ENCODE measurements at places on chromosomes 4 and X. TPM values are rescaled to one million over a fixed set of nuclear protein-coding genes. Genes with fewer than 3 reads are reported as not detected.

Gene DUSP9
- 2.2 TPM for total RNA-seq

Gene GPR143
- total RNA-seq: not detected

Gene MAP3K15
- total RNA-seq: 2.5 TPM

Gene TMEM156
- 7.2 TPM for total RNA-seq

Gene OTC
- total RNA-seq: not detected

Gene KCND1
- total RNA-seq: 0.72 TPM

Gene TDO2
- 17.6 TPM for total RNA-seq

Gene TRPC3
- total RNA-seq: not detected

Gene IRS4
- not detected for total RNA-seq

DNA sequence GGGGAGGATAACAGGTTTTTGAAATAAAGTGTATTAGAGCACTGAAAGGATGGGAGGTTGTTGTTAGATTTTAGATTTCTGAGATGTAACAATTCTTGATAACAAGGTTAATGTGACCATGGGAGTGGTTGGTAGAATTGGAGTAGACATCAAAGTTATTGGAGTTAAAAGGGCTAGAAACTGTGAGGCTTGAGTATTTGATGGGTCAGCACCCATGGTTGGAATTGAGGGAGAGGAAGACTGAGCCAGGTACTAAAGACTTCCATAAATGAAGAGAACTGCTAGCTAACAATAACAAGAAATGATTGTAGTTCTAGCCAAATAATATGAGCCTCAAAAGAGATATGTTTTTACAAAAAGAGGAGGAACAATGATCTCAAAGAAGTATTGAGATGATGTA, 98.8 kb downstream of the HEPH start:
- DNase-seq: no peak

- no peak for DNase-seq
Observed at GRCh38 chr4:134708026-134708425, 506.4 kb upstream of the PABPC4L start.

GRCh38 chrX:132957211-132958090, 978 bp downstream of the HS6ST2 start:
- no peak for DNase-seq

- no peak for DNase-seq
Observed at GRCh38 chr4:52780617-52781354, 29.6 kb upstream of the ERVMER34-1 start.

GRCh38 chr4:181548873-181549575, 694.2 kb upstream of the TENM3 start:
- DNase-seq: peak; percentile 47

- DNase-seq: no peak
Observed at GRCh38 chr4:167544391-167544790, 310.1 kb upstream of the SPOCK3 start.

GRCh38 chr4:15883610-15884243, 54.8 kb downstream of the FGFBP1 start:
- DNase-seq: no peak

GRCh38 chr4:132646186-132646585, 502.9 kb upstream of the PCDH10 start:
- DNase-seq: no peak

DNA sequence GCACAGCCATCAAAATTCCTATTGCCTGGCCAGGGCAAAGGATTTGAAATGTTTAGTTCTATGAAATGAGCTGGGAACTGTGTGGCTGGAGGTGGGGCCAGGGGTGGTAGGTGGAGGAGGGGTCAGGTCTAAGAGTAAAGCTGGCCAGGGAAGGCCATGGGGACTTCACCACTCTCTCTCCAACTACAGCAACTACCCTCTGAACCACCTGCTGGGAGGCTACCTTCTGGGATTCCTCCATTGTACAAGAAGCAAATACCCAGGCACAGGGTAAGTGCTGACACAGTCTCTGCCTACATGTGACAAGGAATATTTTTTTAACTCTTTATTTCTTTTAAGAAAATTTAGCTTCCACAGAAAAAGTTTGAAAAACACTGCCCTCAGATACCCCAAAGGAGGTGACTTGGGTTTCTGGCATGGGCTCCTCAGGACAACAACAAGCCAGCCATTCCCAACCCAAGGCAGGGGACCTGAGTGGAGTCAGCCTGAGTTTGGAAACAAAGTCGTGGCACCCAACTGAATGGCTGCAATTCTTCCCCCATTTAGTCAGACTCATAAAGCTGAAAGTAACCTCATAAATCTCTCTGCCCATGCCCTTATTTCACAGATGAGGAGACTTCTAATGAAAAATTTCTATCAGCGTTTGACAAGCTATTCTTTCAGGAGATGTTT, 593.8 kb upstream of the DIPK2B start:
- no peak for DNase-seq

DNA sequence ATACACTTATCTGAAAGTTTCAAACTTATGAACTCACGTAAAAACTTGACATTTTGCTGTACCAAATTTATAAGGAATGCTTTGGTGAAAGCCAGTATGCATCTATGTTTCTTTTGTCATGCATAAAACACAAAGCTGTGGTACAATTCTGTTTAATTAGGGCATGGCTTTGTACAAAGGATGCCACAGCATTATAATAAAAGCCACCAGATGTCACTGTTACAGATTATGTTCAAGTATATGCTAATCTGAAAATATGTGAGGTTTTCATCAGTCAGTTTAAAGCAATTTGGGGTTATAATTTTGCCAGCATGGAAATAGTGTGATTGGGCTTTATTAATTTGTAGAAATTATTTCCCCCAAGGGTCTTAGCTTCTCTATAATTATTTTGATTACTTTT, 69.0 kb downstream of the ATOH1 start:
- peak; percentile 7 for DNase-seq

DNA sequence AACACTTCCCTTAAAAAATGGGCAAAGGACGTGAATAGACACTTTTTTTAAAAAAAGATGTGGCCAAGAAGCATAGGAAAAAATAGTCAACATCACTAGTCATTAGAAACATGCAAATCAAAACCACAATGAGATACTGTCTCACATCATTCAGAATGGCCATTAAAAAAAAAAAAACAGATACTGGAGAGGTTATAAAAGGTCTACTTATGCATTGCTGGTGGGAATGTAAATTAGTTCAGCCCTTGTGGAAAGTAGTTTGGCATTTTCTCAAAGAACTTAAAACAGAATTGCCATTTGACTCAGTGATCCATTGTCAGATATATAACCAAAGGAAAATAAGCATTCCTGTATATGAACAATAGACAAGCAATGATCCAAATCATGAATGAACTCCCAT, 352.8 kb upstream of the EPHA5 start:
- DNase-seq: no peak

- DNase-seq: no peak
Observed at GRCh38 chr4:128516301-128516969, 228.8 kb upstream of the PGRMC2 start.

DNA sequence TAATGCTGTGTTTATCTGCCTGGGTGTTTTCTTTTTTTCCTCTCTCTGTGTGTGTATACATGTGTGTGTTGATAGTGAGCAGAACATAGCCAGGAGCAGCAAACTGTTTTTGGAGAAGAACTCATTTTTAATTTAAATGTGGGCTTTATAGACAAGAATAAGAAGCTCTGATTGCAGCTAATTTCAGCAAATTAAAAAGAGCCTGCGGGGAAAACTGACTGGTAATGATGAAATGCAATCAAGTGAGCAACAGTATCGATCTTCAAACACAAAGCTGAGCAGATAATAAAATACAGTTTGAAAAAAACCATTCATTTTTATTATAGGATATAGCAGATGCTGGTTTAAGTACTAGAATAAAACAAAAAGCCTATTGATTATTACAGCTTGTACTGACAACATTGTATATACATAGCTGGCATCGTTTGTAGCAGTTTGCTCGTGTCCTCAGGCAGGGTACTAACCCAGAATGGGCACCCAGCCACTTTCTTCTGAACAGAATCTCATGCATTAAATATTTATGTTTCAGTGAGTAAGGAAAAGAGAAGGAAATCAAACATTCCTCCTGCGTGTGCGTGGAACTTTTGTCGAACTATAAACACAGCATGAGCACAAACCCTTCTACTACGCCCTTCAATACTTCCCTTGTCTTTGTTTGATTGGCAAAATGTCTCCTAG, 73.5 kb upstream of the ZFP42 start:
- DNase-seq: no peak

DNA sequence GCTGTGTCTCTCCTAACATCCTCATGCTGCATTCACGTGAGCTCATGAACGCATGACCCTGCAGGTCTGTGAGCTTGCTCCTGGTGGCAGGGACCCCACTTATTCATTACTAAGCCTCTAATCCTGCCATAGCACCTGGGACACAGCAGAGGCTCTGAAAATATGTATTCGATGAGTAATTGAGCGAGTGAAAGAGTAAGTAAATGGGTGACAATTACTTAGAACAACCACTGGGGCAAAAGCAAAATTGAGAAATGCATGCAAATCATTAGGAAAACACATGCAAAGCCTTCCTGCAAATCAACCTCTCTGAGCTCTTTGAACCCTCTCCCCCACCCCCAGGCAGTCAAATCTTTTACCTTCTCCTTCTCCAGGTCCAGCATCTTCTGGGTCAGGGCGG, 23.6 kb upstream of the C4orf50 start:
- no peak for DNase-seq

DNA sequence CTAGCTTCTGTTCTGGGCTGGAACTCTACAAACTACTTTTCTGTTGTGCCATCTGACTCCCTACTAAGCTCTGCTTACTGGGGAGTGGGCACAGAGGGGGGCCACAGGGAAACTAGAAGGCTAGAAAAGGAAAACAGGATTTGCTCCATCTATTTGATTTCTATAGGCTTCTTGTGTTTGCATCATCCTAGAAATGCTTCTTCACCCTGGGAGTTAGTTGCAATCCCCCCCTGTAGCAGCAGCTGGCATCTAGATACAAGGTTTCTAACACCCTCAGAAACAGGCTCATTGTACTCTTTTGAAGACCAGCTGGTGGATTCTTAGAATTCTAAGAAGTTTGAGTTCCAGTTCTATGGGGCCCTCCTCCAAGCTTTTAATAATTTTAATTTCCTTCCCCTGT, 213.4 kb downstream of the TMA16 start:
- no peak for DNase-seq

DNA sequence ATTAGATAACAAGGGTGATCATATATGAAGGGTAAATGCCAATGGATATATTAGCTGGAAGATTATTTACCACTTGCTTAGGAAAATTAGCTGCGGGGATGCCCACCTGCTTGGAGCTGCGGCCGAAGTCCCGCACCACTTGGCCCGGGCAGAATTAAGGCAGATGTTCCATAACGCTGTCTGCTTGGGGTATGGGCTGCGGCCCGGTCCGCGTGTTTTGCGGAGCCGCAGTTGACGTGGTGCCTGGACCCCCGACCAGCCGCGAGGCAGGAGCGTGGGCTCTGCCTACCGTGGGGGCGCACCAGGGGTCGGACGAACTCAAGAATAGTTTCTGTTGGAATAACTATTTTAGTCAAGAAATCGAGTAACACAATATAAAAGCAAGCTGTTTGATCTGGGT, 235.2 kb downstream of the CPXCR1 start:
- DNase-seq: no peak
